ENCODE measurements at places on chromosomes 1 and 21.

DNA sequence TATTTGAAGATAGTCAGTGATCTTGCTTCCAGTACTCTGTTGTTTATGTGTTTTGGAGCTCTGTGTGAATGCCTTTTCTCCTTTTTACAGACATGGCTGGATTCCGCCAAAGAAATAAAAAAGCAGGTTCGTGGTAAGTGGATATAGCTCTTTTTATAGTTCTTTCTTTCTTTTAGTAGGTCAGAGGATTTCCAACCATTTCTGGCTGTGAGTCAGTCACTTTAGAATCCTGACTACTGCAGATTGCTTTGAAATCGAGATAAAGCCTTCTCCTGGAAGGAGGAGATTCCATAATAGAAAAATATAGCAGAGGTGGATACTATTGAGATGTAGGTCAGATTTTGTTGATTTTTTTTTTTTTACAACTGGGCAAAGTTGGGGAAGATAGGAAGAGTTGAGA lies 97.4 kb downstream of the EPB41 start:
- no peak for DNase-seq

DNA sequence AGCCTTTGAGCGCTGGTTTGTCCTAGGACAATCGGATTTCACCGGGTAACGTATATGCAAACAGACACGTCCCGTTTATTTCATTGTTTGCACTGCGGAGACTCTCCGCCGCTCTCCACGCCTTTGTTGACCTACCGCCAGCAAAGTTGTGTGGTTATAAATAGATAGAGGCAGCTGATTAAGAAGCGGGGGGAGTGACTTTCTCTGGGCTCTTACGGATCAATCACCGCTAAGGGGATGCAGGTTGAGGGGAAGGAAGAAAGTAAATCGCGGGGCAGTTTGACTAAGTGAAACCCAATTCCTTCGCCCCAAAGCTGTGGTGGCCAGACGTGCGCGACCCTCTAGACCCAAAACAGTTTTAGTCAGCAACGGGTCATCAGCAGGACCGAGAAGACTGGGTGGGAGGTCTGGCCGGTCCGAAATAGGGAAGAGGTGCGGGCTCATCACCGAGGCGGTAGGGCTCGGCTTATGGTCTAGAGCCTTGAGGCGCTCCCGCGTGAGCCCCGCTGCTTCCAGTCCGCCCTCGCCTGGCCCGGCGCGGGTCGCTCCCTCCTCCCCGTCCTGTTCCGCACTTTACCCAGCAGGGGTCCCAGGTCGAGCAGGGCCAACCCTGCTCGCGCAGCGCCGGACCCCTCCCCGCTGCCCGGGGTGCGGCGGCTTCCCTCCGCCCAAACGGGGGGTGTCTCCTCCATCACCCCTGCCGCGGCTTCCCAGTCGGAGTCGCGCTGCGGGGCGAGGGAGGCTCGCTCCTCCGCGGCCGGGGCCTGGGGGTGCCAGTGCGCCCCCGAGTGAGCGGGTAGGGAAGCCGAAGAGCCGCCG lies 120.8 kb upstream of the RRP15 start:
- DNase-seq, result no peak

DNA sequence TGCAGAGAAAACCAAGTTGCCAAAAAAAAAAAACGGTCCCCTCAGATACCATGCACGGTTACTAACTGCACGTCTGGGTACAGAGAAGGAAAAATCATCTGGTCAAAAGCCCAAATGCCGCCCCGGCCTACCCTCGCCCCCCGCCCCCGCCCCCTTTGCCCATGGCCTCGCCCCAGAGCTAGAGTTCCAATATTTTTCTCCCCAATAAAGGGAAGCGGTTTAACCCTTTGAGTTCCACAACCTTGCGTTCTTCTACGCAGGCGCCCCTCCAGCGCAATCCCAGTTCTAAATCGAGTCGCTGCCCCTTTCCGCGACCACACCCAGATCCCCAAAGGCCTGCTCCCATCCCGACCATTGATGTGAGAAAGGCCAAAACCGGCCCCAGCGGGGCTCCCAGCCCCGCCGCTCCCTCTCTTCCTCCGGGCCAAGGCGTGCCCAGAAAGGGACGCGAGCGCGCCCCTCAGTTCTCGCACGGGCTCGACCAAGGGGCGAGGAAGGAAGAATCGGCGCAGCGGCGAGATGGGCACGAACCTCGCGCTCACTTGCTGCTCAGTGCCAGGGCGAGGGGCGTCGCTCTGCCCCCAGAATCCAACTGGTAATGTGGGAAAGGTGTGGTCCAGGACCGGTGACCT lies 797 bp downstream of the WDR47 start:
- peak; percentile 24 for DNase-seq

DNA sequence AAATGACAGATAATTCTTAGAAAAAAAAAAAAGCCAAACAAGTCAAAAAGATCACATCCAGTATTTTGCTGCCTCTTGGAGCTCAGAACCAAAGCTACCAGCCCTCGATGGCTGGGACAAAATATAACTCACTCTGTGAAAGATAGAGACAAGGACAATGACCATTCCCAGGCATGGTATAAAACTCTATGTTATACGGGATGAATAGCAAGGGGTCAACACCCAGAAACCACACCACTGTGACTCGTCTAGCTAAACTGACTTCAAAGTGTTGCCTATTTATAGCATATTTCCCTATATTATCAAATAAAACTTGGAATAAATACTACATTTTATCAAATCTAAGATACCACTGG lies 10.1 kb downstream of the TMEM63A start:
- DNase-seq, result no peak

DNA sequence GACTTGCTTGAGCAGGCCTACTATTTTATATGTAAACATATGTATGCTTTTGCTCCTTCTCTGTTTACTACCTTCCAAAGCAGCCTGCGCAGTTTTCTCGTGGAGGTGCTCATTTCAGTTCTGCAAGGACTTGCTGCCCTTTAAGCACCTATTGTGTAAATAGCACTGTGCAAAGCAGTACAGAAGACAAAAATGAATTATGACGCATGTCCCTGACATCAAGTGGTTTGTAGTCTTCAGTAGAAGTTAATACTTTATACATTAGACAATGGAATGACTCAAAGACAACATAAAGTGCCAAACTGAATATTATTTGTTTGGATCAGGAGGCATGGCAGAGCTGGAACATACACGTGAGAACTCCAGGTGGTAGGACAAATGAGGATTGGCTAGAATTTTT lies 611.7 kb downstream of the LMO4 start:
- DNase-seq, result no peak

DNA sequence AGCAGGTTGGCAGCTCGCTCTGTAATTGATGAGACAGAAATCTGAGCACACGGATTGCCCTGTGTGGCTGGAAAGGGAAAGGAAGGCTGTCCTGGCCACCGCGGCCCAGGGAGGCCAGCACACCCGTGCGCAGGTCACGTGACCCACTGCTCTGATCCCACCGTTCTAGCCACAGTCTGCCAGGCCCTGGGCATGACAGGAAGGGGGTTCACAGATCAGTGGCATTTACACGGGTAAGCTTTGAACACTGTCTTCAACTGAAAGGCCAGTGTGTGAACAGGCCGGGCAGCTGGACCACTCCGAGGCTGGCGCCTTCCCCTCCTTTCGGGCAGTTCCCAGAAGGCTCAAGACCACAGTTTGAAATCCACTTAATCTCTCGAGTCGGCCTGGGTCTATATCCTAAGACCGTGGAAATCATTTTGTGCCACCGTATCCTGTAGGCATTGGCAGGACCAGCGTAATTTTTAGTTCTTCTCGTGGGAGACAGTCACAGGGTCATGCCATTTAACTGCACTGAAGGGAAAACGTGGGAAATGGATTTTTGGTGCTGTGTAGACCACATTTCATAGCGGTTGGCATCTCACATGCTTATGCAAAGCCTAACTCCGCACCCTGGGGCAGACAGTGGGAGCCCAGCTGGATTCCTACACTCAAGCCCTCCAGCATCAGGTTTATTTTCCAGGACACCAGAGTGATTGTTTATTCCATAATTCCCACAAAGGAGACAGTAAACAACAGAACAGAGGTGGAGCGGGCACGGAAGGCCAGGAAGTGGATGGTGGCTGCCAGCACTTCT lies 3.1 kb upstream of the ADARB1 start:
- no peak for DNase-seq

DNA sequence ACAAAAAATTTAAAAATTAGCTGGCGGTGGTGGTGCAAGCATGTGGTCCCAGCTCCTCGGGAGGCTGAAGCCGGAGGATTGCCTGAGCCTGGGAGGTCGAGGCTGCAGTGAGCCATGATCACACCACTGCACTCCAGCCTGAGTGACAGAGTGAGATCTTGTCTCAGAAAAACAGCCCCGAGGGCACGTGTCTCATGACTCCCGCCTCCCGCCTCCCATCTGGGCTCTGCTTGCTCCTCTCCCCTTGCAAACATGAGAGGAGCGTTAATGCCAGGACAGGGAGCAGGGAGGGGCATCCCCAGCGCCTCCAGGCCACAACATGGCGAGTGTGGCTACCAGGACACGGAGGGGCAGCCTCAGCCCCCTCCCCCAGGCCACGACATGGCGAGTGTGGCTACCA lies 28.3 kb downstream of the FAAP20 start:
- no peak for DNase-seq

DNA sequence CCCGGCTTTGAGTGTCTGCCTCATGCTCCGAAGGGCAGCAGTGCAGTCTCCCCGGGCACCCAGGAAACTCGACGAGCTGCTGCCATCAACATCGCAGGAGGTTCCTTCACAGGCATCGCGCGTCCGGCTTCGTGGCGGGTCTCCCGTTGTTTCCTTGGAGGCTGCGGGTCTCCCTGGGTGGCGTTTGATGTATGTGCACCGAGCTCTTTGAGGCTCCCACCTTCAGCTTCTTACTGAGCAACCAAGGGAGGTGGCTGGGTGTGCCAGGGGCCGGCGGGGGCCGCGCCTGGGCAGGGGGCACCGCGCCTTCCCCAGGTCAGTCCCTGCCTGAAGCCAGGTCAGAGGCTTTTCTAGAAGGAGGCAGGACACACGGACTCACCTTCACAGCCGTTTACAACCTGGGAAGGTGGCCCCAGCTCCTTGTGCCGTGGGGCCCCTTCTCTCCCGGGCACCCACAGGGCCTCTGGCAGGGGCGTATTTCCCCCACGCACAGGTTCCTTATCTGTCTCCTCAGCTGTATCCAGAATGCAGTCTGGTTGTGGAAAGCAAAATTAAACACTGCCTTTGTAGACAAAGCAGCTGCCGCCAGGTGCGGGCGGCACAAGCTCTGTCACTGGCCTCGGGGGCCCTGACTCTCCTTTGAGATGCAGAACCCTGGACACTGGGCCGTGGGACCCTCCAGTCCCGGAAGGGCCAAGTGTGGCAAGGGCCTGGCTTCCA lies 21.7 kb upstream of the PEX10 start:
- DNase-seq, result no peak

- DNase-seq, result no peak
These were observed 18.2 kb downstream of the FAM163A start for GRCh38 chr1:179761296-179761695.

DNA sequence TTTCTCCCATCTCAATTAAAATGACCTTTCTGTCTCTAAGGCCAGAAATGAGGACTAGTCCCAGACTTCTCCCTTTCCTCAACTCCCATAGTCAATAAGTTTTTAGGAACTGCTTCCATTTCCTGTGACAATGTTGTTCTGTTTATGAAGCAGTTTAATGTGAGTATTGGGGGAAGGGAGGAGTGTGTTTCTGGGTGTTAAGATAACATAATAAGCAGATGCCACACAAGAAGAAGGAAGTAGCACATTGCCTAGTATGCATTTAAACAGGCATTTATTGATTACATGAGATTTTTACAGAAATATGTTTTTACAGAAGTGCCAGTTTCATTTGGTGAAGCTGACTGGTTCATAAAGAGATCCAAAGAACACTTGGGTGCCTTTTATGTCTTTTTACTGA lies 65.6 kb upstream of the TNR start:
- no peak for DNase-seq

- DNase-seq, result no peak
These were observed 91.0 kb upstream of the FMN2 start for GRCh38 chr1:240000634-240001033.

- no peak for DNase-seq
These were observed 309.4 kb downstream of the BRINP3 start for GRCh38 chr1:190168116-190168892.

DNA sequence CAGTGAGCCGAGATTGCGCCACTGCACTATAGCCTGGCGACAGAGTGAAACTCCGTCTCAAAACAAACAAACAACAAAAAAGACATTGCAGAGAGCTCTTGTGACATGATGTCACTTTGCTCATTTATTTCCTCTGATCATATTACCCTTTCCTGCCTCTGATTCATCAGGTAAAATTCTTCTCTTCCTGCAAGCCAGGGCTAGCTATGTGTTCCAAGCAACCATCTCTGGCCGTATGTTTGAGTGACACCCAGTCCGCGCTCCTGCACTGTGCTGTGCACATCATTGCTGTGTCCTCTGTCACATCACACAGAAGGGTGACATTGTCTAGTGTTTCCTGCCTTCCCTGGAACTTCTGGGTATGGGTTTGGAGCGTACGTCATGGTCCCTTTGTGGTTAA lies 251.3 kb downstream of the PCP4 start:
- DNase-seq, result no peak

DNA sequence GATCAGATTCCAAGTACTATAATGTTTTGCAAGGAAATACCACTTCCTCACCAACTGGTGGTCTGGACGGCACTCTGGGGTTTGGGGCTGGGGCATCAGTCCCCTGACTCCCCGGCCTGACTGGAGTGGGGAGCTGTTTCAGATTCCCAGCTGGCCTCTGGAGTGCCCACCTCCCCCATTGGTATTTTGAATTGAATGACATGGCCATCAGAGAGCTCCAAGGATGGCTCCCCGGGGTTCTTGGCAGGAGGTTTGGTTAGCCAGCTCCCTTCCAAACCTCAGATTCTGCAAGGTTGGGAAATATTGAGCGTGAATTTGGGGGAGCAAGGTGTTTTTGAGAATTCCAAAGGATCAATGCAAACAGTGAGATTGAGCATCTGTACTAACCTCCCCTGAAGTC lies 2.2 kb upstream of the INAVA start:
- DNase-seq, result no peak
